ENCODE measurements at places on chromosomes 7 and 10.

- no peak for DNase-seq
Observed at GRCh38 chr10:110786172-110786571, 85.6 kb upstream of the PDCD4 start.

DNA sequence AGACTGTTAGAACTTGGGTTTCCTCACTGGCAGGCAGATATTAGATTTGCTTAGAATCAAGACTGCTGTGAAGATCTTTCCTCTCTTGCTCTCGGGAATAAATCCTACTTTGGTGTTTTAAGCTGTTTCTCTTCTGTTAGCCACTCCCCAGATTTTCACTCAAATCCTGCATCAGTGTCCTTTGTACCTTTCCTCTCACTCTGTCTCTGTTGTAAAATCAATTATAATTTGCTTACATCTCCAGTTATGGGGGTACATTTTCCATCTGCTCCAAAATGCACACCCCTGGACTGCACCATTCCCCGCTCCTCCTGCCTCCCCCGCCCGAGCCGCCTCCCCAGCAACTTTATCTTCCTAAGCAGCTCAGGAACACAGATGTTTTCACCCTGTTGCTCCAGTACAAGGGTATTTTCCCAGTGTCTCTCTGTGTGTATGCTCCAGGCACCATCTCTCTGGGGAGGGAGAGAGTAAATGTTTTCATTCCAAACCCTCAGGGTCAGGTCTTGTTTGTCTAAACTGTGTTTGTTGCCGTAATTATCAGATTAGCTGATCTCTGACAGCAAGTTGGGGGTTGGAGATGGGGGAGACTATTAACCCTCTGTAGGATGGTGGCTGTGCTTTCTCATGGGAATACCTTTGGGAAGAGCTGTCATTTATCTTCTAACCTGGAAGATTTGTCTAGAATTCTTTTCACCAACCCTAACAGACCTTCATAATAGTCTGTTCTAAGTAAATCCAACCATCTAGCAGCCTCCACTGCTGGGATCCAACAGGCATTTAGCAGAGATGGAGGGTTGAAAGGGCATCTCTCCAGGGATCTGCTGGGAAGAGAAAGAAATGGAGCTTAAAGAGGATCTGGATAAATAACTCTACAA lies 20.4 kb upstream of the GOT1 start:
- DNase-seq: no peak

- no peak for DNase-seq
Observed at GRCh38 chr10:2165771-2166460, 428.6 kb upstream of the ADARB2 start.

GRCh38 chr10:126969310-126969709 lies 64.1 kb downstream of the DOCK1 start:
- no peak for DNase-seq

- no peak for DNase-seq
Observed at GRCh38 chr10:28432210-28432676, 100.7 kb upstream of the WAC start.

GRCh38 chr7:107687656-107688055 lies 27.0 kb downstream of the SLC26A4 start:
- no peak for DNase-seq

GRCh38 chr10:119602241-119603095 lies 5.7 kb upstream of the TIAL1 start:
- no peak for DNase-seq

- no peak for DNase-seq
Observed at GRCh38 chr10:75739414-75740143, 308.2 kb downstream of the LRMDA start.
